Tongue (tissue), 3 donors: ENCODE measurements at places on chromosomes 3 and 15.

DNA sequence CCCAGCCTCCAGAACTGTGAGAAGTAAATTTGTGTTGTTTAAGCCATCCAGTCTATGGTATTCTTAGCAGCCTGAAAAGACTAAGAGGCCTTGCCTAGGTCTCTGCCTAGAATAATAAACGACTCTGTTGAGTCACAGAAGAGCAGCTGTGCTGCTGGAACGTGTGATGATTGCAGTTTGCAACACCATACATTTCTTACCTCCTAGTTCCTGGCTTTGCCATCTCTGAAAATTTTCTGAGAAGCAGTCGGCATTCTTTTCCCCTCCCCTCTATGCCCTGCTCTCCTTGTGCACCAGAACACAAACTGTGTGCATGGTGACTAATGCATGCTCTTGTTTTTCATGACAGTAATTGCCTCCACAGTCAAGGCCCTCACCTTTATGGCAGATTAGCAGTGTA lies 301.3 kb downstream of the IL20RB start:
- no peak for DNase-seq

- peak; percentile 29 for DNase-seq
Measured at GRCh38 chr3:46208167-46208704, at the start of gene CCR1. TSS of gene CCR1 (minus strand) at chr3:46208313. CDS start at chr3:46204313, 4,000 bp downstream.

- no peak for DNase-seq
Measured at GRCh38 chr3:156256256-156256655, 135.9 kb downstream of the KCNAB1 start.

DNA sequence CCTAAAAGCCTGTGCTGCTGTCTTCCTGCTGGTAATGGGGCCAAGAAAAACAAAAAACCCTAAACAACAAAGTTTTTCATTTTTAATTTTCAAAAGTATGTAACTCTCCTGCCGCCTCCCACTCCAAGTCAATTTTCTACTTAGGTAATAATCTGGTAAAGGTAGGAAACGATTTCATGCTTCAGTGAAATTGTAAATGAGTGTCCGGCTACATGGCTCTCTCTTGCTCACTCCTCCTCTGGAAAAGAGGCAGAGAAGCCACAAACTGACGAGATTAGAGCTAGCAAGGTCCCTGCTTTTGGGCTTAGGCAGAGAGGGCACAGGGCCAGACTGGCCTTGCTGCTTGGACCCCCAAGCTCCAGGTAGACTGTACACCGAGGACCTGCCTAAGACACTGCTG lies 23.5 kb downstream of the KLHL25 start:
- no peak for DNase-seq

DNA sequence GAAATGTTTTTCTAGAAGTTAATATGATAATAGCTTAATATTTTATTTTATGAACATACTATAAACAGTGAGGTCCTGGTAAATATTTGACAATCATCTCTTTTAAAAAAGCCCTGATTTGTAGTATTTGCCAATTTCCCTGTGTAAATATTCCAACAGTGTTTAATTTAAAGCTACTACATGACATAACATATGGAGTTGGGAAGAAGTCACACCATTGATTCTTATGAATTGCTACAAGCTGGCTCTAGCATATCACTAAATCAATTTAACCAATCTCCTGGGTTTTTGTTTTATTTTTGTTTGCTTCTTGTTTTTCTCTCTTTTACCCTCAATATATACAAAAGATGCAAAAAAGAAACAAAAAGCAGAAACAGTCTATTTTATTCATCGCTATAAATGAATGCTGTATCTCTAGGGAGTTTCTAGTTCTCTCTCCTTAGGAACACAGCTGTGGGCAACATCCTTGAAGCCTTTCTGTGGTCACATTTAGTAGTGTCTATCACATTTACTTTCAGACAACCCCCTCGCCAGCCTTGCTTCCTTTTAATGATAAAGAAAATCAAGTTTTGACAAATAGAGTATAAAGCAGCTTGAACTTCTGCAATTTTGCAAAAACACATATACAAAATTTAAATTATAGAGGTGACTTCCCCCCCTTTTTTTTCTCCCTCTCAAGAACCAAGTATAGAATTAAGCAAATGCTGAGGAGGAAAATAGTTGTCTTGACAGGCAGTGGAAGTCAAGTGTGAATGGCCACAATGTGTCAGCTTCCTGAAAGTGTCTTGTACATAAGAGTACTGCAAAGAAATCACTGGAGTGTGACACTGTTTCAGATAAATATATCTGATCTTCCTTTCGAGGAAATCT lies 21.4 kb downstream of the CCR1 start:
- no peak for DNase-seq

DNA sequence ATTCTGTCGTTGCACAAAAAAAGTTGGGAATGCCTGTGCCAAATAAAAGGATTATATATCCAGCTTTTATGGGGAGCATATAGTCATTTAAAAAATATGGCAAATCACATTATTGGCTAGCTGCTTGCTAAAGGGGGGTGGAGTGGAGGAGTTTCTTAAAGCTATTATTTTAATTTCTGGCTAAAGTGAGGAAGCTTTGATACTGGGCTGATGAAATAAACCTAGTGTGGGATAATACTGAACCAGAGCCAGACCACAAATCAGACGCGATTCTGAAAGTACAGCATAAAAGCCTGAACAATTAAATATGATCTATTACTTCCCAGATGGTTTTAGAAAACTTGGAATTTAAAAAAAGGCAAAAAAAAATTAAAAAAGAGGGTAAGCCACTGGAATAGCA lies 14.4 kb downstream of the POLR2M start:
- no peak for DNase-seq

DNA sequence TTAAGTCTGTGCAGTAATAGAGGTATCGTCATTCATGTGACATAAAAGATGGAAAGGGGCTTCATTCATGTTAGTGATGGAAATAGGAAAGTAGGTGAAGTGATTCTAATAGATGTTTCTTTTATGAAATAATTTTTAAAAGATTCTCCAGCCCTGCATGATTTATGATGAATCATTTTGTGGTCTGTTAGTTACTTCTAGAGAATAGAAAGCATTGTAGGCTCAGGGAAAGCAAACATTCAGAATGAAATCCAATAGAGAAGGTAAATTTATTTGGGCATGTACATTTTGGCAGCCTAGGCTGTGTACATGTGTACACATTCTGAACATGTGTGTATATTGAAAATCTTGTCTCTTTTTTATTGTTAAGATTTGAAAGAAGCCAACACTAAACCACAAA lies 23.1 kb downstream of the PPARG start:
- DNase-seq, result no peak

DNA sequence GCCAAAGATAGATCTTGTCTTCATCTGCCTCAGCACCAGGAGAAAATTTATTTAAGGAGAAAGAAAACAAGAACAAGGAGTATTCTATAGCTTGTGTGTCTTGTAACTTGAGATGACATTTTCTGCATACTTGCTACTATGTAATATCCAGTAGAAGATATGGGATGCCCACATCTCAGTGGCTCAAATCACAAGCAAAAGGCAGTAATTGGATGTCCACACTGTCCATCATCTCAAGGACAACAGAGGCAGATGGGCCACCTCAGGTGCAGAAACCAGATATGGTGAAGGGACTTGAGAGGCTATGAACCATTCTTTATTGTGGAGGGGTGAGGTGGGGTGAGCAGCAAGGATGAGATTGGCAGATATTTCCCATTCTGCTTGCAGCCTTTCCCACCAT lies 309.0 kb downstream of the GBE1 start:
- DNase-seq, result no peak

DNA sequence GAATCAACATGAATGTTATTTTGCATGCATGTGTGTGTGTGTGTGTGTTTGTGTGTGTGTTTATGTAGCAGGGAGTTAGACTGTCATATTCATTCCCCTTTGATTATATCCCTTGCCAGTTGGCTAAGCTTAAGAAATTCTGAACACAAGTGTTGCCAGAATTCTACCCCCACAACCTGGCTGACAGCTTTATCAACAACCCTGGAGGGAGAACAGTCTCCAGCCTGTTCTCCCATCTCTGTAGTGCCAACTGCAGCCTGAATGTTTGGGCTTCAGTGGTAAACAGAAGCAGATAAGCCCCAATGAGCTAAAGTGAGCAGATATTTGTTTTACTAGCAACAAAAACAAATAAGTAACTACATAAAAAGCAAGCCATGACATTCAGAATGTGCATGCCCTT lies 162.6 kb upstream of the ABI3BP start:
- peak; percentile 47 for DNase-seq

DNA sequence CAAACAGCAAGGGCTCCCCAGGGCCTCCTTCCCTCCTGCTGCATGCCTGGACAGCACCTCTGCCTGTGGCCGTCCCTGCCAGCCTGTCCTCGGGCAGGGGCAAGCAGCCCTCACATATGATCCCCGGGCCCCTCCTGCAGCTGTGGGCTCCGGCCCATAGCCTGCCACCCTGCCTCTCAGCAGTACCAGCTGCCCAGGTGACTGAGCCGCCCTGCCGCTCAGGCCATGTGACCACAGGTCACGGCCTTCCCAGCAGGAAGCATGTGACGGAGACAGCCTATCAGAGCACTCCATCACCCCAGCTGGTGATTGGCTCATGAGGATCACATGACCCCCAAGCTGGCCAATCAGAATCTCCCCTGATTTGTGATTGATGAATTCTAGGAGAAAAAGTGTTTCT lies 23.9 kb downstream of the ALDH1L1 start:
- no peak for DNase-seq

DNA sequence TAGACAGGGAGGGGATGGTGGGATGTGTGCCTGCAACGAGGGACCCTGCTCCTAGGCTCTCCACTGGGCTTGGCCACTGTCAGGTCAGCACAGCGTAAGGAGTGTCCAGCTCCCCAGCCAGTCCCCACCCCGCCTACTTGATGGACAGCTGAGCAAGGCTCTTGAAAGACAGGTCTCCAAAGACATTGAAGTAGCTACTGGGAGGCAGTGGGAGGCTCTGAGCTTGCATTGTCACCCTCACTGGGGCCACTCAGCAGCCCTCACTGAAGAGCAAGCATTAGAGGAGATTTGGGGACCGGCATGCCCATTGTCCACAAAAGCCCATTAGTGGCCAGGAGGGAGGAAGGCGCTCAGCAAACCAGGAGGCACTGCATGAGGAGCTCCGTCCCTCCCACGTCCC lies 146.5 kb downstream of the MEGF11 start:
- no peak for DNase-seq

GRCh38 chr15:42504631-42505030 lies 9.2 kb downstream of the SNAP23 start:
- no peak for DNase-seq

DNA sequence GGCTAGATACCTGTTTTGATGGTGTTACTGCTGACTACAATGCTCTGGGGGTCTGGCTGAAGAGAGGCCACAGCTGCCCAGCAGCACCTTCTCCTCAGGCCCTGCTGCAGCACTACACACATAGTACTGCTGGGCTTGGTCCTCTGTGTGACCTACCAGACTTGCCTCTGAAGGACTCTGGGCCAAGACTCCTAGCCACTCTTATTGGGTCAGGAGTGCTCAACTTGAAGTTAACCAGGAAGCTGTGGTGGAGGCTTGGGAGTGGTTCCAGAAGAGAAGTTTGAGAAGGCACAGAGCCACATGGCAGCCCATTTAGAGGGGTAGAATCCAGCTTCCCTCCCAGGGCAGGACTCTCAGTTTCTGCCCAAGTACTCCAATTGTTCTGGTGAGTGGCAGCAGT lies 16.6 kb downstream of the ELP6 start:
- no peak for DNase-seq

- DNase-seq, result no peak
Measured at GRCh38 chr3:28050885-28051284, 190.5 kb upstream of the CMC1 start.
